ENCODE measurements at places on chromosomes 5 and 9. TPM values are rescaled to one million over a fixed set of nuclear protein-coding genes. Genes with fewer than 3 reads are reported as not detected.

Gene TMC1
- 0.10 TPM for total RNA-seq

Gene PIK3R1
- 7.2 TPM for total RNA-seq

Gene CERCAM
- total RNA-seq: 36.9 TPM

Gene MYOT
- total RNA-seq: not detected

Gene SLC12A7
- 29.9 TPM for total RNA-seq

Gene LEAP2
- 0.90 TPM for total RNA-seq

Gene GARIN3
- not detected for total RNA-seq

Gene IFNA21
- not detected for total RNA-seq

Gene ENTREP1
- total RNA-seq: 0.60 TPM

Gene SCGB3A2
- not detected for total RNA-seq

Gene PALM2AKAP2
- total RNA-seq: 0.44 TPM

Gene TCF7
- total RNA-seq: 11.3 TPM

Gene FCN2
- not detected for total RNA-seq

Gene CXCL14
- total RNA-seq: 0.24 TPM

Gene DND1
- total RNA-seq: 0.88 TPM

Gene YIPF5
- total RNA-seq: 69.8 TPM

Gene SPATA31E1
- total RNA-seq: not detected

Gene PCDHGA8
- total RNA-seq: 0.06 TPM

Gene DMRT3
- not detected for total RNA-seq

Gene PHF24
- total RNA-seq: 0.39 TPM

Gene SV2C
- total RNA-seq: not detected

Gene UGT3A2
- not detected for total RNA-seq

Gene BRD8
- 46.6 TPM for total RNA-seq

Gene TRPM3
- total RNA-seq: not detected

Gene PTPRD
- 0.43 TPM for total RNA-seq

Gene DMGDH
- not detected for total RNA-seq

Gene SPINK1
- 0.43 TPM for total RNA-seq

Gene DAB2IP
- total RNA-seq: 15.3 TPM

Gene PHYHD1
- total RNA-seq: 0.23 TPM

Gene TCOF1
- total RNA-seq: 79.1 TPM

Gene ZNF618
- total RNA-seq: 7.9 TPM

Gene ANKRA2
- 8.9 TPM for total RNA-seq

Gene DOLPP1
- 17.7 TPM for total RNA-seq

Gene SLC4A9
- not detected for total RNA-seq

Gene CARD9
- 1.3 TPM for total RNA-seq

Gene PCDHA9
- not detected for total RNA-seq

Gene FSTL4
- 3.8 TPM for total RNA-seq

Gene DOCK2
- 3.3 TPM for total RNA-seq

Gene MLANA
- total RNA-seq: not detected

Gene PAEP
- 0.45 TPM for total RNA-seq

Gene PCDHB8
- 0.19 TPM for total RNA-seq

Measured in A549 treated with Mapracorat at 1 μM for 4 hours (cell line).